Ascending aorta (tissue), 2 donors: ENCODE measurements at places on chromosomes 11 and 22. TPM values are rescaled to one million over a fixed set of nuclear protein-coding genes. Genes with fewer than 3 reads are reported as not detected.

The UBE2L6 gene
- 44.9 TPM for total RNA-seq

GRCh38 chr11:61895046-61895717 is 3.8 kb upstream of the FADS3 start:
- H3K27me3 ChIP-seq: no peaks in the 10 kb centered on the region
- no peaks in the 10 kb centered on the region for H3K36me3 ChIP-seq
- H3K4me1 ChIP-seq: peaks cover 5% of the 10 kb centered on the region
- DNase-seq: no peak
- peak overlapping the region; percentile 38 for H3K27ac ChIP-seq

DNA sequence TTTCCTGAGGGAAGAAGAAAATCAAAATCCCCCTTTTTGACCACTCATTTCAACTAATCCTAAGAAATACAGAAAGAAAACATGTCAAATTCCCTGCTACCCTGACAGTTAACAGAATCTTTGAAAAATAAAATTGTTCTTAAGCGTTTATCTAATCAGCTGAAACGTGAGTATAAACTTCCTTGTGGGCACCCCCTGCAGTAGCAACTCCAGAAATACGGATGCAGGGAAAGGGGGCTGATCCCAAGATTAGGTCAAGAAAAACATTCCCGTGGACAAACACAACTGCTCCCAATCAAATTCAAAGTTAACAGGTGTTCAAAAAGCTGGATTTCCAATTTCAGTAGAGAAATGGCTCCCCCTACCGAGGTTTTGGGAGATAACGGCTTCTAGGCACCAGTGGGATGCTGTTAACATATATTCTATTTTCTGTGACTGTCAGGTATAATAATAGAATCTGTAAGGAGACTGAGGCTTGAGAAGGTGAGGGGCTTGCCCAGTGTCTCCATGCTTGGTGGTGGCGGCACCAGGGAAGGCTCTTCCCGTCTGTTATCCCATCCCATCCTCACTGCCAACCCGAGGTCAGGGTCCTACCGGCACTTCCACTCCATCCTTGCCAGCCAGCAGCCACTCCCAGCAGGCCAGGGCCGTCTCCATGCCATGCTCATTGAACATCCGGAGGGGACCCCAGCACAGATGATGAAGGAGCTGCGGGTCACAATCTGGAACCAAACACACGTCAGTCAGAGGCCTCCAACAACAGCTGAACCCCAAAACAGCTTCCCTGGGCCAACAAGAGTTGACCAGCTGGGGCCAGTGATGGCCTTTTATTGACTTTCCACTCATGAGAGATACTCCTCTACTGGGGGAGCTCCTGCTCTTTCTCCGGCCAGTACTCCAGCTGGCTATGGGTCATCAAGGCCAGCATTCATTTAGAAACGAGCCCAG is 32.0 kb upstream of the SERPIND1 start:
- no peak overlapping the region for H3K4me3 ChIP-seq
- no peak for DNase-seq
- no peak overlapping the region for H3K27ac ChIP-seq

DNA sequence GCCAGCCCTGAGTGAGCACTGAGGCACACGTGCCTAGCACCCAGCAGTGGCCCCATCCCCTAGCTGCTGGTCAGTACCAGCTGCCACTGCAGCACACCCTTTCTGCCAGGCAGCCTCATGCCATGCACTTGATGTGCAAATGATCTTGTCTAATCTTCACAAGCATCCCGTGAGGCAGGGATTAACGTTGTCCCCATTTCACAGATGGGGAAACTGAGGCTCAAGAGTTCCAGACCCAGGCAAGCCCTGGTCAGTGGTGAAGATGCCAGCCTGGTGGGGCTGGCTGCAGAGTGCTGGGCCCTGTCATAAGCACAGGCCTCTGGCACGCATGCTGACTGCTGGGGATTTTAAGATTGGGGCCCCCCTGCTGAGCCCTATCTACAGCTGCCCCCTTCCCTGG is 8.4 kb upstream of the CDKN1C start:
- DNase-seq: no peak
- H3K36me3 ChIP-seq: no peaks in the 10 kb centered on the region
- peaks cover 3% of the 10 kb centered on the region for H3K4me1 ChIP-seq
- no peak overlapping the region for H3K27ac ChIP-seq
- H3K4me3 ChIP-seq: no peak overlapping the region

DNA sequence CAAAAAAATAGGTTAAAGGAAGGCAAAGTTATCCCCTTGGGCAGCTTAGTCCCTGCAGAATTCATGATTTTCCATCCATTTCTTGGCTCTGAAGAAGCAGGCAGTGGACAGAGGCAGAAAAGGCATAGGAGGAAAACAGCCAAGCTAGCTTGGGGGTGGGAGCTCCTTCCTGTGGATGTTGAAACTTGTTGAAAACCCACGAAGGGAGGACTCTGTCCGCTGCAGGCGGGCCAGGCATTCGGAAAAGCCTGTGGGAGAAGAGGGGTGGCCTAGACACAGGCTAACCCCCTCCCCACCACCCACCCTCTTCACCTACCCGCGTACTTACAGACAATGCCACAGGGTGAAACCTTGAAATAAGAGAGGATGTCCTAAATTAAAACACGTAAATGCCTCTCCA is 72.1 kb downstream of the C22orf31 start:
- H3K27me3 ChIP-seq: no peaks in the 10 kb centered on the region
- H3K4me1 ChIP-seq: peaks cover 8% of the 10 kb centered on the region
- peak overlapping the region; percentile 58 for H3K27ac ChIP-seq
- DNase-seq: no peak

The BTBD18 gene
- total RNA-seq: not detected

GRCh38 chr11:1153951-1154493 is 3.7 kb upstream of the MUC5AC start:
- H3K27me3 ChIP-seq: no peaks in the 10 kb centered on the region
- no peaks in the 10 kb centered on the region for H3K4me1 ChIP-seq
- DNase-seq: peak; percentile 30
- no peaks in the 10 kb centered on the region for H3K36me3 ChIP-seq
